ENCODE measurements at places on chromosomes 3 and 15.

GRCh38 chr3:30768703-30769550, 125.5 kb downstream of the GADL1 start:
- DNase-seq = peak; percentile 79

GRCh38 chr3:116947148-116947547, 237.6 kb downstream of the TUSC7 start:
- no peak for DNase-seq

DNA sequence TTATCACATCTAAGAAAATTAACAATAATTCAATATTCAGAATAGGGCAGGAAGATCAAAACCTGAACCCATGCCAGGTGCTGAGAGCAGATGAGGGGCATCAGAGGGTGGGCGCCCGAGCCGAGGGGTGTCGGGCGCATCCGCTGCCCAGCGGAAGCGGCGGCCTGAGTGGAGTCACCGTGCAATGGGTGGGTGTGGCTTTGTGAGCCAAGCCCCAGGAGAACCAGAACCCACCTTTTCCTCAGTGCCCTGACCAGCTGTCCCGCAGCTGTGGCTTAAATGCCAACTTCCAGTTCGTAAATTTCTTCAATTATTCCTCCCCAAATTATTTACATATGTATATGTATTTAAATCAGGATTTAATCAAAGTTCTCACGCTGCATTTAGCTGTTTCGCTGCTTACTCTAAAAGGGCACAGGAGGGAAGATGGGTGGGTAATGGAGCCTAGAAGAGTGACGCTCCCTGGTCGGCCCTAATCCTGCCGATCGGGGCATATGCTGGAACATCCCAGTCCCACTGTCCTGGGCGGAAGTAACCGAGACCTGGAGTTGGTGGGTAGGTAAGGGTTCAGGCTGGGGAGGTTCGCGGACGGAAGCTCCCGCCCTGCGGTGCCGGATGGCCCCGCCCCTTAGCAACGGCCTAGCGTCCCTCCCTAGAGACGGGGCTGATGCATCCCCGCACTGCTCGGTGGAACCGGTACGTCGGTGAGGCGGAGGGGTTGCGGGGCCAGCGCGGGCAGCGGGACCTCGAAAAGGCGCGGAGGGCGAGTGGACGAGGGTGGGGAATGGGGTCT, 1.3 kb downstream of the DNAH1 start:
- peak; percentile 76 for DNase-seq

DNA sequence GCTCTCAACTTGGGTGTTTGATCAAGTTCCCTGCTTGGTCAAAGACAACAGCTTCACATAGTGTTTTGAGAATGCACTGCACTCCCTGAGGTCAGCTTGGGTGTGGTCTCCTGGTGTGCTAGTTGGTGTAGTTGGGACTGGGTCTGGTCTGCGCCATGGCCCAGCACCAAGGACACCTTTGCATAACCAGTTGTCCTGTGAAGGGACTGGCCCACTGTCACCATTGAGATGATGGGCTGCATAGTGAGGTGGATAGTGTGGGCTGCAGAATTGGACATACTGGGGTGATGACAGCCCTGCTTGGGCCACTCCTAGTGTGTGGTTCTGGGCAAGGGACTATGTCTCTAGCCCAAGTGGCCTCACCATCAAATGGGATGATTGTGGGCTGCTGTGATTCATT, 9.5 kb downstream of the RPSA start:
- DNase-seq = peak; percentile 55

DNA sequence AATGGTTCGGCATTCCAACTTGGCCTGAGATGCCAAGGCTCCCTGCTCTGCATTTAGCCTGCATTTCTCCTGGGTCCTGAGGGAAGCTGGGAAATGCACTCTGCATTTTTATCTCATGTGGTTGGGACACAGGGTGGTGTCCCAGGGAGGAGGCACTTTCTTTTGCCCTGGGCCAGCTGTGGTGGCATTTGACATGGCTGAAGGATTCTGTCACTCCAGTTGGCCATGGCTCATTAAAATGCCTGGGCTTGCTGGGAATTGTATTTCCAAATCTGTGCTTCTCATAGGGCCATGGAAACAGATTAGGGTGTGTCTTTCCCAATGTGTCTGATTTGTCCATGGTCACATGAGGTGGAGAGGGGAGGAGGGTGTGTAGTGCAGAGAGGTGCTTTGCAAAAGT, 128.3 kb upstream of the RGMA start:
- no peak for DNase-seq

GRCh38 chr3:132421832-132422231, 4.5 kb downstream of the DNAJC13 start:
- DNase-seq = no peak

Measured in activated T-cell treated with anti-CD3 and anti-CD28 coated beads, Interleukin-2, amount 50 U/mL, for 48 hours (primary cell).